ENCODE measurements at places on chromosomes 1 and 21.

- DNase-seq: no peak
Measured at GRCh38 chr1:118159569-118159968, 25.5 kb downstream of the SPAG17 start.

- no peak for DNase-seq
Measured at GRCh38 chr1:47785561-47786271, 211.5 kb downstream of the TRABD2B start.

DNA sequence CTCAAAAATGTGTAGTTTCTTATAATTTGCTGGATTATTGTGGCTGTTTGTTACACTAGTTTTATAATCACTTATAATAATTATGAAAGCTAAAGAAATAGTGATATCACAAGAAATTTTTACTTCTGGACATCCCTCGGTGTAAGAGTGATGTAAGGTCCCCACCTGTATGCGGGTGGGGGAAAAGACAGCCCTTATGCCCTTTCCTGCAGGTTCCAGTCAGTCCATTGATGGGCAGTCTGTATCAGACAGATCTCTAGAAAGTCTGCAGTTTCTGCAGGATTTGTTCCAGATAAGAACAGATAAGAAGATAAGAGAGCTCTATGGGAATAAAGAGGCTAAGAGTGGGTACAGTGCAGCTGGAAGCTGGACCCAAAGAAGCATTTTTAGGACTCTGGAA is 89.3 kb downstream of the NTNG1 start:
- no peak for DNase-seq

DNA sequence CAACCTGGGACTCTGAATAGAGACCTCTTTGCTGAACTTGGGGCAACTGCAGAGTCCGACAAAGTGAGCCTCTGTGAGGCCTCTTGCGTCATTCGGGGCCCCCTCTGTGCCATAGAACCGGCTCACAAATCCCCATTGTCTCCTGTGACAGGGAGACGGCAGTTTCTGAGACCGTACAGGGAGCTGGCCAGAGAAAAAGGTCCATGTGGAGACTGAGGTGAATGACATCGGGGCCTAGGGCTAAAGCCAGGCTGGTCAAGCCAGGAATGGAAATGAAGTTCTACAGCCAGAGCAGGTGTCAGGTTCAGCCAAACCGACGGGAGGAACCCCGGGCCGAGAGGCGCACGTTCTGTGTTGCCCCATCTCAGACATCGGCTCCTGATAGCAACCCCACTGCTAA is 37.1 kb upstream of the TRIM67 start:
- no peak for DNase-seq

DNA sequence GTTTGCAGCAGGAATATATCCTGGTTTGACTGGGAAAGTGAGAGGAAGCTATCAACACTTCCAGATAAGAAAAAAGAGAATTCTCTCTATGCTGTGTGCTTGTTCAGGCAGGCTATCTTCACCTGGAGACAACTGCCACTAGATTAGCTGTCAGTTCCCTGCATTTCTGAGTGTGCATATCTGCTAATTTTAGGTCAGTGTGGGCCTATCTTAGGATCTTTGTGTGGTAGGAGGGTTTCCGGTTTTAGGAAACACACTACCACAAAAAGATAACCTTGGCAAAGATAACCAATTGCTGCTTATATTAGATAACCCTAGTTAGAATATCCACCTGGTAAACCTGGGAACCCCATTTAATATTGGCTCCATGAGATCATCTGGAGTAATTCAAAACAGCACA is 22.5 kb upstream of the GBP5 start:
- no peak for DNase-seq

GRCh38 chr1:6962996-6963911 is 178.0 kb downstream of the CAMTA1 start:
- DNase-seq: no peak

DNA sequence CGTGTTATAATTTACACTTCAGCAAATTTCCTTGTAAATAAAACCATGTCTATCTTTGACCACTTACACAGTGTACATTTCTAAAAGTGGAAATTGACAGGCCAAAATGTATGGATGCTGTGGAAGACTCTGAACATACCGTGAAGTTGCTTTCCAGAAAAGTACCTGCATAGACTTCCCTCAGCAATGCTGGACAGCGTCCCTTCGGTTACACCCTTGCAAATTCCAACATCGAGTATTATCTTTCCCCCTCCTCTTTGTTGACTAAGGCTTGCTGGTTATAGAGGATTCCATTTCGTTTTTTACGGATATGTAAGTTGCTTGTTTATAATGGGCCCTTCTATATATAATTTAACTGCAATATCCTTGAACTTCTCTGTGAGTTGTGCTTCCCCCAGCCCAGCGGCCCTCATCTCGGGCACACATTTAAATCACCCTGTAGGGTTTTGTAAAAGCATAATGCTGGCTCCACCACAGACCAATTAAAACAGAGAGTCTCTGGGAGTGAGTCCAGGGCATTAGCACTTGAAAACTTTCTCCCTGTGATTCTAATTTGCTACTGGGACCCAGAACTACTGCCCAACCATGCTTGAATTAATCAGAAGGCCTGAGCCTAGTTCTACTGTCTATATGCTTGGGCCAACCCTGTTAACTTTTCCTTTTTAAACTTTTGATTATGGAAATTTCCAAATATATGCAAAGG is 230.3 kb downstream of the GRIK3 start:
- no peak for DNase-seq

- no peak for DNase-seq
Measured at GRCh38 chr1:34070201-34070836, 94.7 kb downstream of the CSMD2 start.

DNA sequence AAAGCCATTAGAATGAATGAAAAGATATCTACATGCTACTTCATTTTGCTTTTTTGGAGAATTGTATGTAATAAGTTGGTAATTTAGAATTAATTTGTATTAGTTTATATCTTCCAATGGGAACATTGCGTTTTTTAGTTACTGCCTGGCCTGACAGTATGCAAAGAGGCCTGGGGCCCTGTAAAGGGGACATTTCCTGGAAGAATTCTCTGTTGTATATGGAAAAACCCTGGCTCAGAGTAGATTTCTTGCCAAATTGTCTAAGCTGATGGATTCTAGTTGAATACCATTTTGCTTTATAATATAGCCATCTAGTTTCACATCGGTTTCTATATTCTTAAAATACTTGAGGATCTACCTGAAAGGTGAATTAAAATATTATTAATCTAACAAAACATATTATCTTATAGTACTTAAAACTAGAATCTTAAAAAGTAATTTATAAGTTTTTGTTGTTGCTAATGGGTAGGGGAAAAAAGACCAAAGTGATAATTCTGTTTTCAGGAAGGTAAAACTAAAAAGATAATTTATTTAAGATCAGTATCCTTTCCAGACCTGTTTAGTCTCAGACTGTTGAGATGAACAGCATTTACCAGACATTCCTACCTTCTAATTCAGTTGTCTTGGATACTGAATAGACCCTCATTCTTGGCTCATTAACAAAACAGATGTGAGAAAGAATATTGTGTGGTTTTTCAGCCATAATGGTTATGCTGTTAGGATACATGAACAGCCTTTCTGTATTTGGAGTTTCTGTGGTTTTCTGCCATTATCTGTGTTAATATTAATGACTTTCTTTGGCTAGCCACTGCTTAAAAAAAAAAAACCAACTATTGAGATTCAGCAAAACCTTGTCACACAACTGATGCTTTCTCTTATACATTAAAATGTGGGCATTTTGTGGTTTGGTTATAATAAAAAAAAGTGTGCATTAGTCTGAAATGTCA is 4.8 kb downstream of the AGO3 start:
- no peak for DNase-seq

DNA sequence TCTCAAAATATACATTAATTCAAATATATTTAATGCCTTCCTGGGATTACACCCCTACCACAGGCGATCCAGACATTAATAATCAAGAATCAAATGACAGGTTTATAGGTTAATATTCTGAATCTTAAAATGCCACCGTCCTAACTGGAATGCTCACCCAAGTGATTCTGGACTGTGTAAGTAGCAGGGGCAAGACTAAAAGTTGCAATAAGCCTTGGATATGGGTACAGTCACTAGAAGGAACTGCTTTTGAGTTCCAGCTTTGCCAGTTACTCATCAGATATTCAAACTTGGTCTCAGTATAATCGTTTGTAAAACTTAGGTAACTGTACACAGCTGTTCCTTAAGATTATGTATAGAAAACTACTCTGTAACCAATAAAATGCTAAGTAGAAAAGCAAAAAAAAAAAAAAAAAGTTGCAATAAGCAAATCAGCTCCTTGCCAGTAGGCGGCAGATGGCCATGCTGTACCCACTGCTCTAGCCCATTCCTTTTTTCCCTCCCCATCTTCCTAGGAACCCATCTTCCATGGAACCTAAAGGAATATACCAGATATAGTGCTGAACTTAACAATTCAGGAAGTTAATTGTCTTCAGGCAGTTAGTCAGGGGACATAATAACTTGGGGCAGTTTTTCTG is 10.5 kb downstream of the RO60 start:
- peak; percentile 15 for DNase-seq

DNA sequence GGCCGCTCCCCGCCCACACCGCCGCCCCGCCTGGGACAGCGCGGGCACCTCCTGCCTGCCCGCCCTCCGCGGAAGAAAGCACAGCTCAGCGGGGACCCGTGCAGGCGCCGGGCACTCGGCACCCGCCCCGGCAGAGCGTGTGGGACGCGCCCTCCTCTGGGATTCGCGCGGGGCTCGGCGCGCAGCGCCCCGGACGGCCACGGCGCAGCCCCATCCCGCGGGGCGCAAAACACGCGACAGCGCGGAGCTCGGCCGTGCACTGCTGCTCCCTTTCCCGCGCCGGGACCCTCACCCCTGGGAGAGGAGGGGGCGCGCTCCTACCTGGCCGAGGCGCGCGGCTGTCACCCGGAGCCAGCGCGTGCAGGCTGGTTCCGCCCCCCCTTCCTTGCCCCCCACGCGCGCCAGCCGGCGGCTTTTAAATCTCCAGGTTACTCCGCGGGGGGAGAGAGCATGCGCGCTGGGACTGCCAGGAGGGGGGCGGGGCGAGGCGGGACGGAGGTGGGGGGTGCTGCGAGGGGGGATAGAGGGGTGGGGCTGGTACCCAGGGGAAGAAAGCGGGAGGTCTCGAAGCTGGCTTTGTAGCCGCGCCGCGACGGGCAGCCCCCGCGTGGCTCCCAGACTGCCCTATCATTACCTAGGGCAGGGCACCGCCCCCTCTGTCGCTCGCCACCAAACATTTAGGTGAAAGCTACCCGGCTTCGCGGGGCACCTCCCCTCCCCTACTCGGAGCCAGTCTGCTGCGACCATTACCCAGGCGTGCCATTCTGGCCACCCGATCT is at the start of gene SLC45A3:
SLC45A3 (minus strand) TSS at position 437 of the 779 bp plus-strand sequence. CDS start 15,853 bp downstream, outside the sequence.
- DNase-seq: peak; percentile 81

GRCh38 chr1:110450929-110451328 is at the start of gene PROK1:
Gene PROK1 (plus strand): TSS chr1:110451149. CDS start chr1:110451217, 68 bp downstream.
- DNase-seq: no peak

DNA sequence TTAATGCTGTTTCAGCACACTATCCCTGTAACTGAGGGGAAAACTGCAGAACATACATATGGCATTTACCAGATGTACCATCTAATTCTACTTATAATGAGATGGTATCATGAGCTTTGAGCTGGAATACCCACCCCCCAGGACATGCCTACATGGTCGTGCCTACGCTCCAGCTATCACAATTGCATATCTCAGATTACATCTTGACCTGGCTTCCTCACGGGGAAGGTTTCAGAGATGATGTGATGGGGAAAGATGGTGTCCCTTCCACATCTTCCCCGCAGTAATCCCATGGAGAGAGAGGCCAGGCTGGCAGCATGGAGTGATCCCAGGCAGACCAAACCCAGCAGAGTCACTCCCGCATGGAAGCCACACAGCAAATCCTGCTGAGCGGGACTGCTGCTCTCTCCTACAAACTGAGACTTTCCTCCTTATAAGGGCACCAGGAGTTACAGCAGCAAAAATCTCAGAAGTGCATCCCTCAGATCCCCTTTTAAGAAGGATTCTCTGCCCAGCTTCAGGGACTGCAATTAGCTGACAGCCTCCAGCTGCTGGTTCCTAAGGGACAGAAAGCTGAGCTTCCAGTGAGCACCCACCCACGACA is 67.1 kb downstream of the KCNH1 start:
- DNase-seq: no peak

- no peak for DNase-seq
Measured at GRCh38 chr21:46207006-46207919, 21.3 kb downstream of the LSS start.

DNA sequence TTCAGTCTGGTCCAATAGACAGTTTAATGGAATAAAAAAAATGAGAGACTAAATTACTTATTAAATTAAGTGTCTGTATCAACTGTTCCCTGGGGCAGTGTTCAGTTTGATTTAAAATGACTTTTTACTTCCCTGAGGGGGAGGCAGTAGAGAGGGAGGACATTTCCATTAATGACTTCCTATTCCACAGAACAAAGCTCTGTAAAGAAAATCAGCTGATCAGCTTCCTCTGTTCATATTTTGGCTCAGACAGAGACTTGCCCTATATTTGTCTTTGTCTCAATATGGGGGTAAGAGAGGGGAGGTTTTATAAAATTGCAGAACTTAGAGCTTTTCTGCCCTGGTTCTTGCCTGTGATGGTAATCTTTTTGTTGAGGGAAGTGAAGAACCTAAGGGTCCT is 8.4 kb downstream of the CFAP126 start:
- no peak for DNase-seq

DNA sequence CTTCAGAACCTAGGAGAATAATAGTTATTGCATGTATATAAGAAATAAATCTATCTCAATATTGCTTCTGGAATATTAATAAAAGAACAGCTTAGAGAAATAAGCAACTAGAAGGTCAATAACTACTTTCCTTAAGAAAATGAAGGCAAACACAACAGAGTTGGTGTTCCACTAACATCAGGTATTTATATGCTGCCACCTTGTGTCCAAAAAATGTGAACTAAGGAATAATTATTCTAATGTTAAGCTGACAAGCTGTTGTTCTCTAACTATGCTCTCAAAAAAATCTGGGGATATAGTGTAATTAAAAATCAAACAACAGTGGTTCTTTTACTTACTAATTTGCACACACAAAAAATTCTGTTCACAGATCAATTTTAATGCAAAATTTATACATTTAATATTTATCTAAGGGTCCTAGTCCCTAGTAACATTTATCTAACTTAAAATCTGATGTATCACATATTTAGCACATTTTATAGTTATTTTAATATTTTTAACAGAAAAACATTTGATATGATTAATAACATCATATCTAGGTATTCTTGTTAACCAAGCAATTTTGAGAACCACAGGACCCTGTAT is 39.6 kb downstream of the UCHL5 start:
- peak; percentile 33 for DNase-seq
